Stromal cell of bone marrow (primary cell): ENCODE measurements at places on chromosomes 3 and 15.

DNA sequence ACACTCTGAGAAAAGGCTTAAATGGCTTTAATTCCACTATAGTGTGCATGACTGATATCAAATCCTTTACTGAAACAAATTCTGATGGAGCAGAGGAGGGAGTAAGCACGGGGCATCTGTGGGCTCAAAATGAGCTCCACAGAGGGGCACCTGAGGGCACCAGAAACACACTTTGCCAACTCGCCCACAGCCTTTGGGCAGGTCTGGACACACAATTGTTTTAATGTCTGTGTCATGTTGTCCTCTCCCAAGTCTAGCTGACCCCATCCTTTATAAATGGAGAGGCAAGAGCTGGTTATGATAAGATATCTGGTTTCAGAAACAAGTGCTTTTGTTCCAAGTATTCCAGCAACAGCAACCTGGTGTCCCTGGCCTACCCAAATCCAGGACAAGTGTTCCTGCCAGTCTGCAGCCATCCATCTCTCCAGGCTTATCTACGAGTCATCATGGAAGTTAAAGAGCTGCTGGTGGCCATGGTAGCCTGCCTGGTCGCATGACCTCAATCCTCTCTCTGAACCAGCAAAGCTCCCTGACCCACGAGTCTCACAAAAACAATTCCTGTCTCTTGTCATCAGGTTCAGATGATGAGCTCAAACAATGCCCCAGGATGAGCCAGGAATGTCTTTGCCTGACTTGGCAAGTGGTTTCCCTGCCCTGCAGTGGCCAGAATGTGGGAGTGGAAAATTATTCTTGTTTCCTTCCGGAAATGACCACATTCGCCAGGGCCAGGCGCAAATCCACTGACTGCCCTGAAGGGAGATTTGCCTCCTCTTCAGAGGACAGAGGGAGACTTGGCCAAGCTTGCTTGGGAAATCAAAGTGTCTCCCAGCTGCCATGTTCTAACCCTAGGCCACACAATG, 64.4 kb upstream of the TPM1 start:
- peak; percentile 14 for DNase-seq

- DNase-seq = peak; percentile 33
These were observed 694 bp upstream of the EEFSEC start for GRCh38 chr3:128152419-128153155.

DNA sequence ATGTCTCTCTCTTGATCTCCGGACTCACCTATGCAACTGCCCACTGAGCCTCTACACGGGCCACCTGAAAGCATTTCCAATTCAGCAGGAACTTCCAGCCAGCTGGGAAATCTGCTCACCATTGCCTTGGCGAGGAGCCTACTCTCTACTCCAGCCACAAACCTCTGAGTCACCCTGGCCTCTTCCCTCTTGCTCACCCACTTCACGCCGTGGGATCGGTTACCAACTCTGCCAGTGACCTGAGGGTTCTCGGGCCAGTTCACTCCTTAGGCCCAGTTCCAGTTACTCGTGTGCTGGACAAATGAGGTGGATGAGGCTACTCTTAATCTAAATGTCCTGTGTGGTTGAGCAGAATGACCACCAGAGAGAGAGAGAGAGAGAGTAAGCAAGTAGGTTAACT, 70.1 kb downstream of the CEMIP start:
- DNase-seq = peak; percentile 94

- DNase-seq = no peak
These were observed 2.2 kb downstream of the ZBED2 start for GRCh38 chr3:111592936-111593335.

DNA sequence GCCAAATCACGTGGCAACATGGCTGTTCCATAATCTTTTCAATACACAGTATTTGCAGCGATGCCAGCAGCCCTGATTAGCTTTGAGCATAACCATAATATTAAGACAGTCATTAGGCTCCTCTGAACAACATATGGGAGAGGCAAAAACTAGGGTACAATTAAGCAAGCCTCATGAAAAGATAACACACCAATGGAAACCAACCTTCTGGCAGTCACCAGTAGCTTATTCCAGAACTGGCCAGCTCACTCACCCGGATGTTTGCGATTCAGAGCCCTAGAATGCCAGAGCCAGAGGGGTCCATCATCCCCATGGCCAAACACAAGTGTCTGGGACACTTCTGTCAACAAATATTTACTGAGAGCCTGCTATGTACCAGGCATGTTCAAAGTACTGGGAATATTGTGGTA, 48.8 kb upstream of the PLXND1 start:
- no peak for DNase-seq

DNA sequence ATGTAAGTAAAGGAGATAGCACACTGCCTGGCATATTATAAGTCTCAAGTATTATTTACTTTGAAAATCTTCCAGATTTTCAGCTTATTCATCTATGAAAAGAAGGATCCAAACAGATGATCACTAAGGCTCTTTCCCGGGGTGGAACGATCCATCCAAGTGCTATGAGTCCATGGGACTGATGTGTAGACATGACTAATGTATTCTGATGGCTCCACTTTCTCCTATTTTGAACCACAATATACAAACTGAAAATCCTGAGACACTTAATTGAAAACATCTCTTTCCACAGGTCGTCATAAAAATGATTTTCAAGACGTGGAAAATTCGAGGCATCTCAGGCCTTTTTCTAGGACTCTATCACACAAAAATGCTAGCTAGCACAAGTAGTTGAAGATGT, 33.4 kb upstream of the CHRM5 start:
- peak; percentile 70 for DNase-seq

- no peak for DNase-seq
These were observed 11.0 kb downstream of the MRAS start for GRCh38 chr3:138359148-138359918.

DNA sequence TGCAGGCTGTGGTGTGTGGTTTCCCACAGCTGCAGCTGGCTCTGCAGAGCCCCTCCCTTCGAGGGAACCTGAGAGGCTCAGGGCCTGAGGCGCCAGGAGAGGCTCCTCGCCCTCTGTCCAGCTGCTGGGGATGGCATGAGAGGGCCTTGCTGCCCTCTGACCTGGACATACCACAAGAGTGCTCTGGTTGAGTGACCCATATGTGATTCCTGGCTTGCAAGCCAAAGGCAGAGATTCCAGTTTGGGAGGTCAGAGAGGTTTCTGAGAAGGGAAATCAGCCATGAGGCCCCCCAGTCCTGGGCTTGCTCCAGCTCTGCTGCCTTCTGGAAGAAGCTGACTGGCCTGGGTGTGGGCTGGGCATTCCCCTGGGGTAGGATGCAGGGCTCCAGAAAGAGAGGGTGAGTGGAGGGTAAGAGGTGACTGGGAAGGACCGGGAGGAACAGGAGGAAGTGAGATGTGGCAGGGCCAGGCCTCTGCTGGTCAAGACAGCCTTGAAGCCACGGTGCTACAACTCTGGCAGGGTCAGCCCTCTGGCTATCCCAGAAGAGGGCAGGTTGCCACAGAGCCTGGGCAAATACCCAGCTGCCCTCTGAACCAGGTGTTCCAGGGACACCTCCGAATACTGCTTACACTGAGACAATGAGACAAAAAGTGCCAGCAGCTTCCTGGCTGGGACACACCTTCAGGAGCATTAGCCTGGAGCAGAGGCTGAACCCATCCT, 16.0 kb upstream of the SRP14 start:
- no peak for DNase-seq

DNA sequence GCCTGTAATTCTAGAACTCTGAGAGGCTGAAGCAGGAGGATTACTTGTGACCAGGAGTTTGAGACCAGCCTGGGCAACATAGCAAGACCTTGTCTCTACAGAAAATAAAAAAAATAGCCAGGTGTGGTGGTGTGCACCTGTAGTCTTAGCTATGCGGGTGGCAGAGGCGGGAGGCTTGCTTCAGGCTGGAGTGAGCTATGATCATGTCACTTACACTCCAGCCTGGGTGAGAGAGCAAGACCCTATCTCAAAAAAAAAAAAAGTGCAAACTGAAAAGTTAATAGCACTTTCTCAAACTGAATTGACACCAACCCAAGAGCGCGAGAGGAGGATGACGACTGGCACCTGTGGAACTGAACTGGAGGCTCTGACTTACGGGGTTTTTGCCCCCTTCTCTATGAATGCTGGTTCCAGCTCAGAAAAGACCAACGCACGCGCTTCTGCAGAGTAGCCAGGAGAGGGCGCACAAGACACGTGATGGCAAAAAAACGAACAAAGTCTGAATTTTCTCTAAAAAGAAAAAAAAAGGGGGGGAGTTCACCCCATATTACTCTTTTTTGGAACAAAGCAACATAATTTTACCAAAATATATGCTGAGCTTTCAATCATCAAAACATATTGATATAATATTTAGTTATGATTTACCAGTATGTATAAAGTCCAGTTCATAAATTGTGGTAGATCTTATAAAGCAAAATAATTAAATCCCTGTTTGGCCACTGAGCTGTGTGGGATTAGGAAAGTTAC, 23.7 kb downstream of the CFAP92 start:
- DNase-seq = no peak

DNA sequence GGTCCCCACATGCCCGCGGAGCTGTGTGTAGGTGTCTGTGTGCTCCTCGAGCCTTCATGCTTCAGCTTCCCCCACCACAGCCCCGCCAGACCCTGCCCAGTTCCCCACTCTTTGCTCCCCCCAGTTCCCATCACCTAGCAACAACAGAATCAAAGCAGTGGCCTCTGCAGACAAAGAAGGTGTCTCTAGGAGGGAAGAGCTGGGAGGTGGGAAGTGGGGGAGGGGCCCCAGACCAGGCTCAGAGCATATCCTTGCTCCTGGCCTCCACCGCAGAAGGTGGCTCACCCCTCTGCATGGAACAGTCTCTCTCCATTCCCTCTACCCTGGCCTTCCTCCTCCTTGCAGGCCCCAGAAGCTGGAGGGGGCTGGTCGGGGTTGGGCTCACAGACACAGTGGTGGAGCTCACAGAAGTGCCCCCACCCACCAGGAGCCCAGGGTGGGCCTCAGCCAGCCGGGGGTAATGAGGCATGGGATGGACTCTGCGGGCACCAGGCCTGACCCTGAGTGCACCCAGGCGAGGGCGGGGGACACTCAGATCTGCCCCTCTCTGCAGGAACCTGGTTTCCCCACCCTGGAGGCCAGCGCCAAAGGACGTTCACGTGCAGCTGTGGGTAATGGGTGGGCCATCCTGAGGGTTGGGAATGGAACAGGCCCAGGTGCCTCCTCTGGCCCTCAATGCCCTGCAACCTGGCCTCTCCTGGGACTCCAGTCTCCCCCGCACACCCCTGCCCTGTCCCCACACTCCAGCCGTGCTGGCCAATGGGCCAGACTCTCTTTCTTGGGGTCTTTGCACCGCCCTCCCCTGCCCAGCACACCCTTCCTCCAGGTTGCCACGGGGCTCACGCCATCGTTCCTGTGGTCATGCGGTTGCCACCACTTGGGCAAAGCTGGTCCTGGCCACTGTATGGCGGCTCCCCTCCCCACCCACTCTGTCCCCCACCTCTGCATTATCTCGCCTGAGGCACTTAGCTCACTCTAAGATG, 53.4 kb downstream of the TPRA1 start:
- DNase-seq = no peak

DNA sequence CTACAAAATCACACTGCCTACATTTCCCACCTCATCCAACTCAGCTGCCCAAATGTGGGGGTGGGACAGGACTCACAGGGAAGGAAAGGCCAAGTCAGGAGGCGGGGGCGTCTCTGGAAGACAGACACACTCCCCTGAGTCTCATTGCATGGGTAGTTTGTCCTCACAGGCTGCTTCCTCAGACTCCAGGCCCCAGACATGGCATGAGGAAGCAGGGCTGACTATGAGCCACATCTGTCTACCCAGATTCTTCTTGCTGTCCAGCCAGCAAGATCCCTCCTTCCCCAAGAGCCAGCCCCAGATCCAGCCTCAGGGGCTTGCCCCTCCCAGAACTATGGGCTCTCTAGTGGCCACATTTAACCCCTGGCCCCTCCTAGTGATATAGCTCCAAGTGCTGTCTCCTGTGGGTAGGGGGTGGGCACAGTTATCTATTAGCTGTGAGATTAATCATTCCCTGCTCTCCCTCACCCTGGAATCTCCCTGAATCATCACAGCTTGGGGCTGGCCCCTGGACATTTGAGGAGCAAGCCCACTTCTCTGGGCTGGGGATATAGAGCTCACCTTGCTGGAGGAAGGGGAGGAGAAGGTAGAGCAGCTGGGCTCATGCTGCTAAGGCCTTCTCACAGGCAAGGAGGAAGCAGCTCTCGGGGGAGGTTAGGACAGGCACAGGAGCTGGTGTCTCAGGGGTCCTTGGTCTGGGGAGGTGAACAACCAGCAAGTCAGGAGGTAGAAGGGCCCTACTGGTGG, 2.1 kb upstream of the CCDC33 start:
- DNase-seq = no peak

- DNase-seq = no peak
These were observed 327.5 kb upstream of the UMPS start for GRCh38 chr3:124402791-124403190.

GRCh38 chr3:45964139-45964538, 20.9 kb downstream of the CXCR6 start:
- DNase-seq = no peak

- DNase-seq = peak; percentile 18
These were observed 28.0 kb upstream of the VGLL4 start for GRCh38 chr3:11671648-11672100.

DNA sequence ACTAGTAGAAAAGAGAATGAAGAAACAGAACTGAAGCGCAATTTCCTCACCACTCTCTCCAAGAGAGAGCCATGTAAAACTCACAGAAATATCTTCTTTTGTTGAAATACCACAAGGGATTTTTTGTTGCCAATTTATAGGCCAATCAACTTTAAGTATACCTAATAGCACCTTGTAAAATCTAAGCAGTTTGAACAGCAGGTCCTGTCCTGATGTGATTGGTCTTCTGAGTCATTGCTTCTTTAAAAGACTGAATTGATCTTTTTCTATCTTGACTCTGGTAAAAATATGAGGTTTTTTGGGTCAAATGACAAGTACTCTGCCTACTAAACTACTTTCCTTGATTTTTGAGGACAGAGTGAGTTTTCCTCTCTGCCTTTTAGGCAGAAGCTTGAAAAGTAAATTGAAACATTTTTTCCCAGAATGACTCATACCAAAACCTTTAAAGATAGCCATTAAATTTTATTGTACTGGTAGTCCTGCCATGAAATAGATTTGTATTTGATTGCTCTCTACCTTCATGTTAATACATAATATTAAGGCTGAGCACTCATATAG, 343.9 kb upstream of the CBLB start:
- no peak for DNase-seq

GRCh38 chr3:33557279-33557678, 117.1 kb upstream of the UBP1 start:
- DNase-seq = no peak

GRCh38 chr15:90580541-90580940, 50.8 kb downstream of the CRTC3 start:
- DNase-seq = no peak
